GM18507 (cell line): ENCODE measurements at places on chromosomes 5 and 9.

DNA sequence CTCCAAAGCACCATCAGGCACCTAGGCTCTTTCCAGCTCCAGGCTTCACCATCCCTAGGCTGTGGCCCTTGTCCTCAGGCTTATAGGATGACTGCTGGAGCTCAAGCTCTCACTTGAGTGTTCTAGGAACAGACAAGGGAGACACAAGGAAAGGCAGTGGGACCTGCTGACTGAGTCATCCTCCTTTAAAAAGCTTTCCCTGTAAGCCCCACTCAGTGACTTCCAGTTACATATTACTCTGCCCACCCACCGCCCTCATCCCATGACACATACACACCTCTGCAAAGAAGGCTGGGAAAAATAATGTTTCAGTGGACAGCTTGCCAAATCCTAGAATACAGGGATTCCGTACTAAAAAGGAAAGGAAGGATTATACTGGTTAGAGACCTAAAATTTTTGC is 154.2 kb upstream of the ZNF366 start:
- DNase-seq: no peak

DNA sequence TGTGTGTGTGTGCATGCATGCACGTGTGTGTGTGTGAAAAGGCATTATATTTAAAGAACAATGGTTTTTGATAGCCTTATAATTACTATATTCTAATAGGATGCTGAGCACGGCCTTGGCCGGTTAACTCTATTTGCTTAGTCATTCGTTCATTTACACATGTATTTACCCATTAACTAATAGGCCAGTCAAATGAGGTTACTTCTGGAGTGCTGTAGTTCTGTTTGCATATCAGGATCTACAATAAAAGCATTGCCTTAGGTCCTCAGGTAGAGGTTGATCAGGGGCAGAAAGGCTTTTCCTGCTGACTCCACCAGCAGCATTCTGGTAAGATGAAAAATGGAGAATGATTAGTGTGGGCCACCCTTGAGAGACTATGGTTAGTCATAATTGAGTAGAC is 219.0 kb downstream of the COMMD10 start:
- DNase-seq: no peak

- no peak for DNase-seq
Measured at GRCh38 chr9:17013010-17013409, 121.8 kb upstream of the CNTLN start.

- DNase-seq: no peak
Measured at GRCh38 chr5:67886761-67887160, 328.8 kb upstream of the PIK3R1 start.

DNA sequence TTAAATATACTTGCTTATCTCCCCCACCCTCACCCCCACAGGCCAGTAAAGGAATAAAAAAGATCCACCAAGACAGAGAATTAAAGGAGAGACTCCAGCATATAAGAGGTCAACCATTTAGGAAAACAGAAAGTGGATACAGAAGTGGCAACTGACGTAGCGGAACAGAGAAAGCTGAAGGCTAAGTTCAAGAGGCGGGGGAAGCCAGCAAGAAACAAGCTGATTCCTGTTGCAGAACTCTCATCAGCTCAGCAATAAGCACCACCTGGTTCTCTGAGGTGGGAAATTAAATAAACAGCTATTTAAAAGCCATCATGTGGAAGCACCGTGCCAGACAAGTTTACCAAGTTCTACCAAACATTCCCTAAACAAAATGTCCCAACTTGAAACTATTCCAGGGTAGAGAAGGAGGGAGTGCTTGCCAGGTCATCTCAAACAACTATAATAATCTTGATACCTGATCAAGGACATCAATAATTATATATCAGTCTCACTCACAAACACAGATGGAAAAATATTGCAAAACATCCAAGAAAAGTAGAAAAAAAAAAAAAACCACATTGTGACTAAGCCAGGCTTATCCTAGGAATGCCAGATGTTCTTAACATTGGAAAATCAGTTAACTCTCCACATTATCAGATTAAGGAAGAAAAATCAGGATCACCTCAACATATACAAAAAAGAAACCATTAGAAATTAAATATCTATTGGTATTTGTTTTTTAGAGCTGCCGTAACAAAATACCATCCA is 7.3 kb upstream of the ARL15 start:
- DNase-seq: no peak

DNA sequence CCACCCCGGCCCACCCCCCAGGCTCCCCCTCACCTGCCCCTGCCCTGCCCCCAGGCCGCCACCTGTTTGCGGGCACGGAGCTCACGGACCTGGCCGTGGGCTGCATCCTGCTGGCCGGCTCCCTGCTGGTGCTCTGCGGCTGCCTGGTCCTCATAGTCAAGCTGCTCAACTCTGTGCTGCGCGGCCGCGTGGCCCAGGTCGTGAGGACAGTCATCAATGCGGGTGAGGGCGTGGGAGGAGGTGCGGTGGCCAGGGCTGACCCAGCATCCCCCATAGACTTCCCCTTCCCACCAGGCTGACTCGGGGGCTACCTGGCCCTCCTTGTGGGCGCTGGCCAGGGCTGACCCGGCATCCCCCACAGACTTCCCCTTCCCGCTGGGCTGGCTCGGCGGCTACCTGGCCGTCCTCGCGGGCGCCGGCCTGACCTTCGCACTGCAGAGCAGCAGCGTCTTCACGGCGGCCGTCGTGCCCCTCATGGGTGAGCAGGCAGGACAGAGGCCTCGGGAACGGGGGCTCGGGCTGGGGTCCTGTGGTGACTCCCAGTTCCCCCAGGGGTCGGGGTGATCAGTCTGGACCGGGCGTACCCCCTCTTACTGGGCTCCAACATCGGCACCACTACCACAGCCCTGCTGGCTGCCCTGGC is 3.5 kb downstream of the SLC34A3 start:
- DNase-seq: no peak

GRCh38 chr5:156149213-156149612 is 177.8 kb upstream of the SGCD start:
- no peak for DNase-seq

DNA sequence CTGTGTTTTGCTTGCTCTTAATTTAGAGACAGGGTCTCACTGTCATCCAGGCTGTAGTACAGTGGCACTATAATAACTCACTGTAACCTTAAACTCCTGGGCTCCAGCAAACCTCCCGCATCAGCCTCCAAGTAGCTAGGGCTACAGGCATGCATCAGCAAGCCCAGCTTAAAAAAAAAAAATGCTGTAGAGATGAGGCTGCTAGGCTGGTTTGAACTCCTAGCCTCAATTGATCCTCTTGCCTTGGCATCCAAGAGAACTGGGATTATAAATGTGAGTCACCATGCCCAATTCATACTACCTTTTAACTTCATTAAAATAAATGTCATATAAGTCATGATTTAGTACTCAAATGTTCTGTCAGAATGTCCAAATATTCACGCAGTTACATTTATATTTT is 2195.7 kb upstream of the C9orf72 start:
- DNase-seq: no peak

DNA sequence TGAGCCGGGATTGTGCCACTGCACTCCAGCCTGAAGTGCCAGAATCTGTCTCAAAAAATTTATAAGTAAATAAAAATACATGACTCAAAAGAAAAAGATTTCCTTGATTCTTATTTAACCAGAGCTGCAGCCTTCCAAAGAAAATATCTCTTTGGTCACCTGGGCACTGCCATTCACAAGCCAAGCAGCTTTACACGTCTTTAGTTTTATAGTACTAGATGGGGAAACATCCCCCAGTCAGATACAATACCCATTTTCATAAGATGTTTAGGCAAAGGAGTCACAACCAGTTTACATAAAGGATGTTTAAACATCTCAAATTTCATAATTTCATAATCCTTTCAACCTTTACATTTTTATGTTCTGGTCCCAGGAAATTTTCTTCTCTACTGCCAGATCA is 13.7 kb upstream of the OXCT1 start:
- no peak for DNase-seq

- DNase-seq: no peak
Measured at GRCh38 chr5:143559586-143560109, 156.2 kb upstream of the NR3C1 start.

DNA sequence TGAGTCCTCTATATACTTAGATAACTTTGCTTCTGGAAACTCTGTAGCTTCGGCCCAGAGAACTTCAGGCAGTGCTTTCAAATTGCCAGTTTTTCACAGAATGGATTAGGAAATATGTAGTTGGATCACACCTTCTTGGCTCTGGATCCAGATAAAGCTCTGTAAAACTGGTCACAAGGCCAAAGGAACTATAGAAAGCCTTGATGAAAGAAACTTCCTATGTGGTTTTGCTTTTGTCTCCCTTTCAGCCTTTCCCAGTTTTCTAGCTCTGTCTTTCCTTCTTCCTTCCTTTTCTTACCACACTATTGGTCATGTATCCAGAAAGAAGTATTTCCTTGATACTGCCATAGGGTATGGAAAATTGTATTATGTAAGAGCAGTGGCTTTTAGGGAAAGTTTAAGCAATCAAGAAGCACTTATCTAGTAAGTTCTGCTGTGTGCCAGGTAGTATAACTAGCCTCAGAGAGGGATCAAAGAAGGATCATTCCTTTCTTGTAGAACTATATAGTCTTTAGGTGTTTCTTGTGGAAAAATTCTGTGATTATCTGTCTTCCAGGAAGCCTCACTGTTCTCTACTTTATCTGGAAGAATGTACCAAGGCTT is 6.3 kb downstream of the GPR21 start:
- DNase-seq: no peak

GRCh38 chr9:105975886-105976645 is 281.7 kb downstream of the TMEM38B start:
- DNase-seq: no peak

- no peak for DNase-seq
Measured at GRCh38 chr5:142245786-142246185, 79.0 kb downstream of the SPRY4 start.

- no peak for DNase-seq
Measured at GRCh38 chr9:135045928-135046738, 41.3 kb upstream of the OLFM1 start.

DNA sequence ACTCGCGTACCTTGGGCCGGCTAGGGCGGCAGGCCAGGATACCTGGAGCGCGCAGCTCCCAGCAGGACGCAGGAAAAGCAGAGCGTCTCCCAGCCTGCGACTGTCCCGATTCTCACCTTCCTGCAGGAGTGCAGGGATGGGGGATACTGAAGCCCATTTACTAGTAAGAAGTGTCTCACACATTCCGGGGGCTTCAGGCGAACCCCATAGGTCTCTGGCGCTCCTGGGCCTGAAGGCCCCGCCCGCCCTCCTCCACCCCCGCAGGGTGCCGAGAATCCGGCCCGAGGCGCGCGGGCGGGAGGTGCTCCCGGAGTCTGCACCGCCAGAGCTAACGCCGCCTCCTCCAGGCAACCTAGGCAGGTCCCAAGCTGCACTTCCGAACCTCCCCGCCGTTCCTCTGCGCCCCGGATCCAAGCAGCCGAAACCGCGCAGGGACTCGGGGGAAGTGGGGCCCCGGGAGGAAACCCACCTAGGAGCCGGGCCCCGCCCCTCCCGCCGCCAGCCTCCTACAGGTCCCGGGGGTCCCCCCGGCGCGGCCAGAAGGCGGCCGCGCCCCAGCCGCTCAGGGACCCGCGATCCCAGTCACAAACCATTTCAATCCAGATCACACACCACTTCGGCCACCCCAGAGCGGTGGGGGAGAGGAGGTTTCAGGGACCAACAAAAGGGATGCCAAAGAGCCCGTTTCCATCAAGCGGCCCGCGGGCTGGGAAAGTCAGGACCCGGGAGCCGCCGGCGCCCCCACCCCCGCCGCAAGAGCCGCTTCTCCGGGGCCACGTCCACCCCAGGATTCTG is 1.2 kb downstream of the ROR2 start:
- DNase-seq: no peak

DNA sequence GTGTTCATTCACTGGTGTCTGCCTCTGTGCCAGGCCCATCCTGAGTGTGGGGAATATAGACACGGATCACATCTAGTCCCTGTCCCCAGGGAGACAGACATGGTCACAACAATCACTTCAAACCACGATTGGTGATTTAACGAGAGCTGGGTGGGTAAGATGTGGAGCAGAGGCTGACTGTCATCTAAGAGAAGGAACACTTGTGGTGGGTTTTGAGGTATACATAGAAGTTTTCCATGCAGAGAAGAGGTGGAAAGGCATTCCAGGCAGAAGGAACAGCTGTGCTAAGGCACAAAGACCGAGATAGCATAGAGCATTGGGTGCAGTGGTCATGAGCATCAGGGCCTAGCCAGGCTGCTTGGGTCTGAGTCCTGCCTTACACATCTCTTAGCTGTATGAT is 22.7 kb upstream of the WDR38 start:
- DNase-seq: no peak

DNA sequence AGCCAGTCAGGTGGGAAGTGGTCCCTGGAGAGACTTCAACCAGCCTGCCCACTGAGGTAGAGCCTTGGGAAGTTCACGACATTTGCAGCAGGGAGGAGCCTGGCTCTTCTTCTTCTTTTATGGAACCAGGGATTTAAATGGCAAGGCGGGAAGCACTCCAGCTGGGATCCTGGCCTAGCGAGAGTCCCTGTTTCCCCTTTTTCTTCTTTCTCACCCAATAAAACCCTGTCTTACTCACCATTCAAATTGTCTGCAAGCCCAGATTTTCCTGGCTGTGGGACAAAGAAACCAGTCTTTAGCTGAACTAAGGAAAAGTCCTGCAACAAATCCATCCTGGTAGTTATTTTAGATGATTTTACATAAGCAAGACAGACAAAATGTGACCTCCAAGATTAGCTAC is 503.7 kb downstream of the CDH10 start:
- DNase-seq: no peak

DNA sequence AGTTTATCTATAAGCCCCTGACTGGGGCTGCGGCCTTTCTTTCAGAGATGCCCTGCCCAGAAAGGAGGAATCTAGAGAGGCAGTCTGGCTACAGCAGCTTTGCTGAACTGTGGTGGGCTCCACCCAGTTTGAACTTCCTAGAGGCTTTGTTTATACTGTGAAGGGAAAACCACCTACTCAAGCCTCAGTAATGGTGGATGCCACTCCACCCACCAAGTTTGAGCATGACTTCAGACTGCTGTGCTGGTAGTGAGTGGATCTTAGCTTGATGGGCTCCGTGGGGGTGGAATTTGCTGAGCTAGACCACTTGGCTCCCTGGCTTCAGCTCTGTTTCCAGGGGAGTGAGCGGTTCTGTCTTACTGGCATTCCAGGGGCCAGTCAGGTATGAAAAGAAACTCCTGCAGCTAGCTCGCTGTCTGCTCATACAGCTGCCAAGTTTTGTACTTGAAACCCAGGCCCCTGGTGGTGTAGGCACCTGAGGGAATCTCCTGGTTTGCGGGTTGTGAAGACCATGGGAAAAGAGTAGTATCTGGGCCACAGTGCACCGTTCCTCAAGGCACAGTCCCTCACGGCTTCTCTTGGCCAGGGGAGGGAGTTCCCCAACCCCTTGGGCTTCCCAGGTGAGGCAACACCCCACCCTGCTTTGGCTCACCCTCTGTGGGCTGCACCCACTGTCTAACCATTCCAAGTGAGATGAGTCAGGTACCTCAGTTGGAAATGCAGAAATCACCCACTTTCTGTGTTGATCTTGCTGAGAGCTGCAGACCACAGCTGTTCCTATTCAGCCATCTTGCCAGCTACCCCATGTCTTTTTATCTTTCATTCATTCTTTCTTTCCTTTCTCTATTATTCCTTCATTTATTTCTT is 211.8 kb upstream of the C9orf72 start:
- no peak for DNase-seq

- no peak for DNase-seq
Measured at GRCh38 chr5:157358871-157359270, 92.9 kb downstream of the CYFIP2 start.
